Stimulated activated CD8-positive, alpha-beta memory T cell treated with anti-CD3 and anti-CD28 coated beads, Interleukin-7, amount 100 ng/mL, for 24 hours (primary cell): ENCODE measurements at places on chromosomes 3 and 15.

DNA sequence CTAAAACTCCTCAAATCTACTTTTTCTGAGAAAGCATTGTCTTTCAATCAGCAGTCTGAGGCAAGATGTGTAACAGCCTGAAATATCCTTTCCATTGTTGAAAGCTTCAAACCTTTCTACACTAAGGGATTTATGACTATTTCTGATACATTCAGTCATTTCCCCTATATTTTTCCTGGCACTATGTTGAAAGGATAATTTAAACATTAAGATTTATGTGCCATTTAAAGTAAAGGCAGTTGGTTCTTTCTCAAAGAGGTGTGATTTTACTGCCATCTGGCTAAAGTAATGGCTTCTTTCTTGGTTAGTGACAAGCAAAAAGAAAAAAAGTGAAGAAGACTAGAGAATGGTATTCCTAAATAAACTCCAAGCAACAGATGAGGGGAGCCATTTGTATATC, 249.6 kb upstream of the COL8A1 start:
- DNase-seq = no peak

DNA sequence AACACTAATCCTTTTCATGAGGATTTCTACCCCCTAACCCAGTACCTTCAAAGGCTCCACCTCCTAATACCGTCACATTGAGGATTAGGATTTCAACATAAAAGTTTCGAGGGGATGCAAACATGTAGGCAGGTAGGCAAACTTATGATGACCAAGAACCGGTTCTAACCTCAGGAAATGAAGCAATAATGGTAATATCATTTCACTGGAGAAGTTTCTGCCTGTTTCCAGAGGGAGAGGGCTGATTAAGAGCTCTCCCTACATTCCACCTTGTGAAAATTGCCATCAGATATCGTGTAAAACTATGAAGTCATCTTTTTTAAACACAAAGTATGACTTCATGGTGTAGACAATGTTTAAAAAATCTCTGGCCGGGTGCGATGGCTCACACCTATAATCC, 31.6 kb downstream of the NKIRAS1 start:
- DNase-seq = no peak

DNA sequence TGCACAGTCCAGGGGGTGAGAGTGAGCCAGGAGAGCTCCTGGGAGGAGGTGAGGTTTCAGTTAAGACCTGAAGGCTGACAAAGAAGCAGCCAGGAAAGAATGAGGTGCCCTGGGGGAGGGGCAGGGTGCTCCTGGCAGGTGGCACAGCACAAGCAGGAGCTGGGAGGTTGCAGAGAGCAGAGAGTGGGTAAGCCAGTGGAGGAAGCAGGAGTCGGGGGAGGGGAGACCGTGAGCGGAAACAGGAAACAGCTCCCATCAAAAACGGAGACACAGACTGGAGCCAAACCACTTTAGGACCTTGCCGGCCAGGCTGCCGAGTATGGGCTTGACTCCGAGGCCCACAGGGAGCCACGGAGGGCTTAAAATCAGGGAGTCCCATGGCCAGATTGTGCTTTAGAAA, 12.1 kb upstream of the FBLN2 start:
- no peak for DNase-seq

DNA sequence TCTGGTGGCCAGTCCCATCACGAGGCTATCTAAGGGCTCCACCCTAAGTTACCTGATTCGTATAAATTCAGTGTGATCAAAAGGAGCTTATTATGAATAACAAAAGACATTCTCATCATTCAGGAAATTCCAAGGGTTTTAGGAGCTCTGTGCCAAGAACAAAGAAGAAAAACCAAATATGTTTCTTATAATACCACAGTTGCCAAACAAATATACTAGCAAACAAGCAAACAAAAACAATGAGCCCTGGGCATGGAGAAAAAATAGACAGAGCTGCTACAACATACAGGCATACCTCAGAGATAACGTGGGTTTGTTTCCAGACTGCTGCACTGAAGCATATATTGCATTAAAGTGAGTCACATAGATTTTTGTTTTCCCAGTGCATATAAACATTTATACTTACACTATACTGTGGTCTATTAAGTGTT, 20.2 kb upstream of the CFAP161 start:
- no peak for DNase-seq

DNA sequence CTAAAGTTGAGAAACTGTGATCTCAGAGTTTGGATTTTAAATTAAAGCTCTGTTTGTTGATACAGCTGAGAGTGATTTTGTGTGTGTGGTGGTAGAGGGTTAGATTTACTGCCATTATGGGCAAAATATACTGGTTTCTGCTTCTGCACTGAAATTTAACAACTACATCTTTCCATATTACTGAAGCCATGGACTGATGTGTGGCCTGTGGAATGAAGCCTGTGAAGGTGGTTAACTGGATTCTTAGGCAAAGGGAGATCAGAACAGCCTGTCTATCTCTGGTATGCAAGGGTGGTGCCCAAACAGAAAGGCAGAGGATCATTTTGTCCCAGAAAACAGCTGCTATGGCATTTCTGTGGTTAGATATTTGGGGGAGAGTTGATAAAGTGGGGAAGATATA, 297.3 kb upstream of the THBS1 start:
- no peak for DNase-seq

- DNase-seq = no peak
Observed at GRCh38 chr3:152192050-152192449, 76.7 kb upstream of the MBNL1 start.

- DNase-seq = no peak
Observed at GRCh38 chr3:152491922-152492321, 223.2 kb downstream of the MBNL1 start.

GRCh38 chr15:50905055-50905454, 3.4 kb upstream of the AP4E1 start:
- no peak for DNase-seq

GRCh38 chr3:188916934-188917401, 254.8 kb upstream of the TPRG1 start:
- no peak for DNase-seq

- DNase-seq = no peak
Observed at GRCh38 chr3:73431183-73431900, 193.4 kb downstream of the PDZRN3 start.

DNA sequence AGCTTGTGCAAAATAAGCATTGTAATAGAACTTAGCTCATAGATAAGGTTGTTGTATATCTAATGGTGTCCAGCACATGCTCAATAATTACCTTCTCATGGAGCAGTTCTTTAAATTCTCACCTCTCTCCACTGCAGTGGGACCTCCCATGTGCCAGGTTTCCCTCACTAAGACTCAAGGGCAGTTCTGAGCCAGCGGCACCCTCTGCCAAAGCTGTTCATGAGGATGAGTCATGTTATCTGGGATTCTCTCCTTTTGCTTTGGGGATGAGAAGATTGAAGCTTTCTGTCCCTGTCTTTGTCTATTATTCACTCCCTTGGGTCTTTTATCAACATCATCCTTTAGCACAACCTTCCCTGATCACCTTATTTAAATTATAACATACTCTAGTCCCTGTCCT, 15.6 kb upstream of the AMOTL2 start:
- no peak for DNase-seq

GRCh38 chr3:169344465-169344864, 319.0 kb downstream of the MECOM start:
- no peak for DNase-seq

- no peak for DNase-seq
Observed at GRCh38 chr3:114259566-114259965, 22.2 kb upstream of the ZNF80 start.

DNA sequence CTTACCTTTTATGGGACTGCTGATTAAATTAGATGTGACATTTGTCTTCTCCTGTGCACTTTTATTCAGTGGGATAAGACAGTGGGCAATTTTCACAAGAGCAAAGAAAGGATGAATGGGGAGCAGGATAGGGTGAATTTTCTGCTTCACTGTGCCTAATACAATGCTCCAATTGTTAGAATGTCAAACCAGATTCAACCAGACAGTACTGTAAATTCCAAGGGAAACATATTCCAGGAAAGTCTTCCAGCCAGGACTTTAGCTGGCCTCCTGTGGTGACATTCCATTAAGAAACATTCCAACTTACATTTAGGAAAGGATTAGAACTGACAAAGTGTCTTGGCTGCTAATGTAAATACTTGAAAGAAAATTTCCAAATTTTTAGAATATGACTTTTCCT, 100.1 kb upstream of the PROK2 start:
- DNase-seq = no peak

GRCh38 chr3:179613807-179614206, 9.2 kb downstream of the NDUFB5 start:
- no peak for DNase-seq

DNA sequence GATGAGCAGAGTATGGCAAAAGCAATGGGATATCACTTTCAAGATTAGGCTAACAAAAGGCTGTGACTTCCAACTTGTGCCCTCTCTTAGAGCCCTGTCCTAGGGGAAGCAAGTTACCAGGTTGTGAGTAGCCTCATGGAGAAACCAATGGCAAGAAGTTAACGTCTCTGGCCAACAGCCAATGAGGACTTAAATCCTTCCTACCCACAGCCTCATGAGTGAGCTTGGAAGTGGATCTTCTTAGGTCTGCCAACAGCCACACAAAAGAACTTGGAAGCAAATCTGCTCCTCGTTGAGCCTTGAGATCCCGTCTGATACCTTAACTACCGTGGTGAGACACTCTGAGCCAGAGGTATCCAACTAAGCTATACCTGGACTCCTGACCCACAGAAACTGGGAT, 5.7 kb downstream of the NME9 start:
- DNase-seq = no peak

GRCh38 chr15:29636140-29636539, 186.1 kb downstream of the TJP1 start:
- DNase-seq = no peak

- DNase-seq = no peak
Observed at GRCh38 chr15:28093752-28094535, 5.2 kb downstream of the OCA2 start.
